Adipocyte (in vitro differentiated cells): ENCODE measurements at places on chromosomes 16 and 17.
A peak's percentile ranks its signal among the peaks of the same experiment; 100 is the strongest.

- DNase-seq, result peak; percentile 83
These were observed 9.7 kb downstream of the ETV4 start for GRCh38 chr17:43536236-43536992.

DNA sequence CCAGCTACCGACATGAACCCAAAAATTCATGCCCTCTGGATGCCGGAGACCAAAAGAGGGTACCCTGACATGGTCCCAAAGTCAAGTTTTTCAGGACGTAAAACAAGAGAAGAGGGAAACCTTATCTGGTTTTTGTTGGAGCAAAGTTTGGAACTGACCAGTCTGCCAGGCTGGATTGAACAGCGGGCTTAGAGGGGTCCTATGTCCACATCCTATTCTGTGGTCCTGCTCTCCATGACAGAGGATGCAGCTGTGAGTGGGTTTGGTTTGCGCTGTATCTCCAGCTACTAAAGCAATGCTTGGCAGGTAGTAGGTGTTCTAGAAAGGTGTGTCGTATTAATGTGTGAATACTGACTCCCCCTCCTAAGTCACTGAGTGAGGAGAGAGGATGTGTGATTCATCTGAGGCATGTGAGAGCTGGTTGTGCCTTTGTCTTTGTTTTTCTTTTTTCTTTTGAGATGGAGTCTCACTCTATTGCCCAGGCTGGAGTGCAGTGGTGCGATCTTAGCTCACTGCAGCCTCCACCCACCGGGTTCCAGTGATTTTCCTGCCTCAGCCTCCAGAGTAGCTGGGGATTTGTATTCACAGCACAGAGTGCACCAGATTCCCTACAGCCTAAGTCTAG, 31.0 kb downstream of the PMM2 start:
- DNase-seq, result no peak

- no peak for DNase-seq
These were observed 81.0 kb downstream of the C16orf78 start for GRCh38 chr16:49454426-49455180.

DNA sequence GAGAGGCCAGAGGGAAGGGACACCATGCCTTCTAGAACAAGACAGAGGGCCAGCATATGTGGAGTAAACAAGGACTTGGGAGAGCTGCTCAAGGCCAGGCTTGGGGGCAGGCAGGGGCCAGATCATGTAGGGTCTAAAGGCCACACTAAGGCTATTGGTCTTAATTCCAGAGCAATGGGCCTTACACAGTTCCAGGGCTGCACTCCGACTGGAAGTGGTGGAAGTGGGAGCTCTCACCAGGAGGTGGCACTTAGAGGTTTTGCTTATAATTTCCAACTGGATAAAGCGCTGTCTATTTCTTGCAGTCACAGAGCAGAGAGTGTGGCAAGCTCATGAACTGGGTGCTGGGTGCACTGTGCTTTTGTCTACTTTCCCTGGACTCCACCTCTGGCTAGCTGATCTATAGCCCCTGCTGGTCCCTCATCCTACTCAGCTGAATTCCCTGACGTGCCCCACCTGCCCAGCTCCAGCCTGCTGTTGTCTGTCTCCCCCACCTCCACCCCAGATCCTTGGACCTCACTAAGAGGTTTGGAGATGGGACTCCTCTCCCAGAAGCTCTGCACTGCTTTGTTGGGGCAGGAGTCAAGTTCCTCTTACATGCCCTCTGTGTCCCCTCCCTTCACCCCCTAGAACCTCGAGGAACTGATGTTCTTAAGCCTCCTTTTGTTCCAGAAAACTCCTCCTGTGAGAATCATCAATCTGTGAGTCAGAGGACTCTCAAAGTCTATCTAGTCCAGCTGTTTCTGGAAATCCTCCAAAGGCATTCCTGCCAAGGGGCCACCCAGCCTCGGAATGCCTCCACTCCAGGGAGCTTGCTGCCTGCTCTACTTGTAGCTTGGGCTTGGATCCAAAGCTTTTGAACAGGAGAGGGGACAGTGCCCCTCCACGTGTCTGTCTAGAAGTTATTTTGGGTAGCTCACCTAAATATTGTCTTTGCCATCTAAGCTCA, 48.1 kb upstream of the KSR1 start:
- peak; percentile 88 for DNase-seq

- no peak for DNase-seq
These were observed 35.9 kb downstream of the HLF start for GRCh38 chr17:55300479-55301290.
